Nasal cavity respiratory epithelium epithelial cell of viscerocranial mucosa (primary cell): ENCODE measurements at places on chromosomes 16 and 17. TPM values are rescaled to one million over a fixed set of nuclear protein-coding genes. Genes with fewer than 3 reads are reported as not detected.

RPGRIP1L gene
- total RNA-seq, result 3.4 and 8.8 TPM in 2 replicates

SPNS2 gene
- 3.2 and 14.7 TPM in 2 replicates for total RNA-seq

MGAT5B gene
- total RNA-seq, result under 0.01 and 0.07 TPM in 2 replicates

SDR42E1 gene
- 28.5 and 37.9 TPM in 2 replicates for total RNA-seq

ATP2C2 gene
- 26.7 and 50.7 TPM in 2 replicates for total RNA-seq

PTX4 gene
- not detected in 2 replicates for total RNA-seq

TNRC6A gene
- 21.5 and 30.8 TPM in 2 replicates for total RNA-seq

LDHD gene
- total RNA-seq, result 0.68 and 2.8 TPM in 2 replicates

PRSS22 gene
- 7.5 and 54.4 TPM in 2 replicates for total RNA-seq

SLC35G6 gene
- not detected in 2 replicates for total RNA-seq

MT1M gene
- 0.34 and 0.57 TPM in 2 replicates for total RNA-seq

CDH15 gene
- total RNA-seq, result 0.34 TPM in 1 of 2 replicates, not detected in the other

CNTNAP1 gene
- total RNA-seq, result under 0.01 and 0.71 TPM in 2 replicates

DPEP1 gene
- total RNA-seq, result not detected in 2 replicates

PRR35 gene
- total RNA-seq, result under 0.01 TPM in 1 of 2 replicates, not detected in the other

TLCD1 gene
- 5.0 and 7.2 TPM in 2 replicates for total RNA-seq

LAT gene
- under 0.01 and 0.36 TPM in 2 replicates for total RNA-seq

PALB2 gene
- 16.4 and 17.6 TPM in 2 replicates for total RNA-seq

ACSM2B gene
- total RNA-seq, result not detected in 2 replicates

FOXK2 gene
- 47.2 and 64.7 TPM in 2 replicates for total RNA-seq

TERB1 gene
- total RNA-seq, result under 0.01 and 0.14 TPM in 2 replicates

KRT13 gene
- total RNA-seq, result 6.5 and 231 TPM in 2 replicates

PRSS36 gene
- 0.34 and 0.85 TPM in 2 replicates for total RNA-seq

ST6GALNAC2 gene
- 76.9 and 114 TPM in 2 replicates for total RNA-seq

NTN1 gene
- total RNA-seq, result under 0.01 and 8.3 TPM in 2 replicates

CRISPLD2 gene
- total RNA-seq, result 0.34 and 0.36 TPM in 2 replicates

CNGB1 gene
- total RNA-seq, result 0.34 and 7.3 TPM in 2 replicates

FBF1 gene
- total RNA-seq, result 11.3 and 18.5 TPM in 2 replicates

SOX15 gene
- 38.7 and 54.0 TPM in 2 replicates for total RNA-seq
